Activated naive CD4-positive, alpha-beta T cell (primary cell): ENCODE measurements at places on chromosomes 7 and 10.

DNA sequence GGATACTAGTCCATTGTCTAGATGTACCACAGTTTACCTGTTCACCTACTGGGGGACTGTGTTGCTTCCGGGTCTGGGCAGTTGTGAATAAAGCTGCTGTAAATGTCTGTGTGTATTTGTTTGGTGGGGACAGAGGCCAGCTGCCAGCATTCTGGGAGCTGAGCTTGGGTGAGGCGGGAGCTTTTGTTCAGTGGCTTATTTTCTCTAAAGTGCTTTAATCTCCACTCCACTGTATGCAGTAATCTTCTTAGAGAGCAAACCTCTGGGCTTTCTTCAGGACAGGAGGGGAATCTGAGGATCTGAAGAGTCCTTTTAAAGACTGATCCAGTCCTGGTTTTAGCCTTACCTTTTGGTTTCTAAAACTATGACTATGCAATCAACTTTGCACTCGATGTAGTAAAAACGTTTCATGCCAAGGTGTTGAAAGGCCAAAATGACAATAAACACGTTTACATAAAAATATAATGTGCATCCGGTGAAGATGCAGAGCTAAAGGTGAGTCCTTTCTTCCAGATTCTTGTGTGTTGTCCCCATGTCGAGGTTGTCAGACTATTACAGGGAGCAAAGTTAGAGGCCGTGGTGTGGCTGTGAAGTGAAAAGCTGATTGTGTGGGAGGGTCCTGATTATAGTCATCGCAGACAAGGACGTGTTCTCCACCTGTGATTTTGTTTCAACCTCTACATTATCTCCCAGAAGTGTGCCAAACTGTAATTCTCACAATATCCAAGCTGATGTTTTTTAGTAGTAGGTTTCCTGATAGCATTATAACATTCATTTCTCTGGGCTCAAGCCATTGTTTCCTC is 279.8 kb downstream of the CAMK1D start:
- no peak for DNase-seq

DNA sequence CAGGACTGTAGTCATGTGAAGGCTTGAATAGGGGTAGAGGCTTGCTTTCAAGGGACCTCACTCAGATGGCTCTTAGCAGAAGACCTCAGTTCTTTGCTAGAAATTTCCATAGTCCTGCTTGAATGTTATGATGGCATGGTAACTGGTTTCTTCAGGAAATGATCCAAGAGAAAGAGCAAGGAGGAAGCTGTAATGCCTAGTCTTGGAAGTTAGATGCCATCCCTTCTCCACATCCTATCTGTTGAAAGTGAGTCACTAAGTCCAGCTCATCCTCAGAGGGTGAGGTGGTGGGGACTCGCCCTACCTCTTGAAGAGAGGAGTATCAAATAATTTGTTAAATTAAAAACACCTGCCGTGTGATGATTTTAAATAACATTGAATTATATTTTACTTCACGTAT is 4.6 kb downstream of the MGAM start:
- DNase-seq = no peak

- DNase-seq = no peak
These were observed 86.3 kb downstream of the PLPP4 start for GRCh38 chr10:120543291-120543690.

- no peak for DNase-seq
These were observed 120.6 kb downstream of the CLEC2L start for GRCh38 chr7:139643951-139644585.

DNA sequence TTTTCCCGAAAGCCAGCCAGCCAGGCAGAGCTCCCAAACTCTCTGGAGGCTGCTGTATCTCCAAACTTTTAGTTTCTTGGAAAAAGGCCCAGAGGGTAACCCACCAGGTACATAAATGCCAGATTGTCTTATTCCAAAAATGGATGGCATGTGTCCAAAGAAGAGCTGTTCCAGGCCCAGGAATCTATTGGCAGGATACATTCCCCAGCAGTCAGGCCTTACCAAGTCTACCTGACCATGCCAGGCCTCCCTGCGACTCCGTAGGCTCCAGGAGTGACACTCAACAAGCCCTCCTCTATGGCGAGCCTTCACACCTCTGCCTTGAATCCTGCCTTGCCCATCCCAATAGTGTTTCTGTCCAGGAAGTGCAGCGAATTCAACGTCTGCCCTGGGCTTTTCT is 95.6 kb downstream of the GRB10 start:
- DNase-seq = no peak

GRCh38 chr7:76383089-76383944 is 24.5 kb upstream of the YWHAG start:
- no peak for DNase-seq

GRCh38 chr10:69968830-69969229 is 83.8 kb upstream of the MACROH2A2 start:
- no peak for DNase-seq

- DNase-seq = peak; percentile 47
These were observed 285.2 kb downstream of the DNAJB6 start for GRCh38 chr7:157622000-157622399.

GRCh38 chr7:152979376-152979775 is 219.8 kb downstream of the ACTR3B start:
- DNase-seq = no peak

DNA sequence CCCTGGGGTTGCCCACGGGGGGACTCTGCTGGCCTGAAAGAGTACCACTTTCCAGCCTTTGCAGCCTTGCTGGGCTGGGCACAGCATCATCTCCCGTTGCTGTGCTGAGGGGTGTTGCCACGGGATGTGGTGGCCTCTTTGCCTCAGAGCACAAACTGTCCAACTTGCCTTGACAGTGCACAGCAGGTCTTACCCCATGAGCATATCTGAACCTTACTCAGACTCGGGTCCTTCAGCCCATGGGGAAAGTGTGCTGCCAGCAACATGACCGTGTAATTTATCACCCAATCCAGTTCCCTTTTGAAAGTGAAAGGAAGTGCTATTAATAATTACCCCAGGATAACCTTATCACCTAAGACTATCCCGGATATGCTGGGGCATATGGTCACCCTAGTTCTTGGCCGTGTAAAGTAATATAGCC is 46.8 kb downstream of the TBXAS1 start:
- DNase-seq = no peak

- no peak for DNase-seq
These were observed 252.7 kb downstream of the SKIDA1 start for GRCh38 chr10:21272643-21273399.

- DNase-seq = no peak
These were observed 39.5 kb downstream of the CNNM1 start for GRCh38 chr10:99368646-99369045.
